Prostate gland (tissue), 2 donors: ENCODE measurements at places on chromosomes 1 and 21. TPM values are rescaled to one million over a fixed set of nuclear protein-coding genes. Genes with fewer than 3 reads are reported as not detected.

DNA sequence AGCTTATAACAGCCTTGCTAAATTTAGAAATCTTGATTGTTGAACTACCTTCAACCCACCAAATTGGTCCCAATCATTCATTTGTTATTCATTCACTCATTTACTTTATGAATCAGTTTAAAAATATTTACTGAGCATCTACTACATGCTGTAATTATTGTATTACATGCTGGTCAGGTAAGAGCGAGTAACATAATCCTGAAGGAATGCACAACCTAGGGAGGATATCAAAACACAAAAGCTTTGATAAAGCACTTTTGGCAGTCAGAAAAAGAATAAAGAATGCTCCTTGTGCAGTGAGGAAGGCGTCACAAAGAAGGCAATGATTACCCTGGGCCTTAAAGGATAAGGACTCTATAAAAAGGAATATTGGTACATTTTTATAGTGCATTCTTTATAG lies 518.9 kb upstream of the NR5A2 start:
- no peaks in the 10 kb centered on the region for H3K4me1 ChIP-seq
- H3K4me3 ChIP-seq, result no peak overlapping the region
- H3K27me3 ChIP-seq, result no peaks in the 10 kb centered on the region
- no peaks in the 10 kb centered on the region for H3K36me3 ChIP-seq
- H3K27ac ChIP-seq, result no peak overlapping the region
- DNase-seq, result no peak

Gene KIF21B
- 10.5 TPM for total RNA-seq

Gene SYNC
- total RNA-seq, result 18.2 TPM

Gene SAMD13
- 3.4 TPM for total RNA-seq

Gene FAM78B
- total RNA-seq, result 11.0 TPM

GRCh38 chr1:236659792-236660587 lies 26.3 kb upstream of the ACTN2 start:
- no peaks in the 10 kb centered on the region for H3K36me3 ChIP-seq
- H3K4me1 ChIP-seq, result no peaks in the 10 kb centered on the region
- DNase-seq, result no peak
- H3K27me3 ChIP-seq, result no peaks in the 10 kb centered on the region
- no peak overlapping the region for H3K27ac ChIP-seq
- H3K4me3 ChIP-seq, result no peak overlapping the region

Gene GPR89A
- total RNA-seq, result 30.1 TPM

Gene SPATA1
- 0.05 TPM for total RNA-seq

DNA sequence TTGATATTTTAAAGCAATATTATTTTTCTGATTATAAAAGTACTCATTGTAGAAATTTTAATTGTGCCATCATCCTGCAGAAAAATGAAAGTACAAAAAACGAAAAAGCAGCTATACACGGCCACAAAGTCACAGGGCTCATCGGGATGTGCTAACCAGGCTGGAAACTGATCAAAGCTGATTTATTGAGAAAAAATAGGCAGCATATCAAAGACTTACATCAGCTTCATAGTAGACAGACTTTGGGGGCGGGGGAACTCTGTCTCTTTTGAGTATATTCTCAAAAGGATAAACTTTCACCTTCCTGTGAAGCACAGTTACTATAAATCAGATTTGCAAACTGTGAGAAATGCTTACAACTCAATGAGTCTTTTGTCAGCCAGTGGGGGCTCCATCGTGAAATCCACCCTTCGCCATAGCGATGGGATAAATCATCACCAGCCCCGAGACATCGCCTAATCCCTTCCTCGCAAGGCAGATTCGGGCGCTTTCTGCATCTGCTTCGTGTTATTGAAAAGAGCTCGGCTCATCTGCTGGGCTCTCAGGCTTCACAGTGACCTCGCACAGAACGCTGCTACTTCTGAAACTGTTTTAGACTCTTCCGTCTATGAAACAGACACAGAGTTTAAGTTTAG lies 69.2 kb upstream of the ERG start:
- no peaks in the 10 kb centered on the region for H3K36me3 ChIP-seq
- H3K27me3 ChIP-seq, result no peaks in the 10 kb centered on the region
- no peaks in the 10 kb centered on the region for H3K4me1 ChIP-seq
- no peak overlapping the region for H3K4me3 ChIP-seq
- H3K27ac ChIP-seq, result no peak overlapping the region
- no peak for DNase-seq

- DNase-seq, result no peak
- H3K4me1 ChIP-seq, result no peaks in the 10 kb centered on the region
- no peaks in the 10 kb centered on the region for H3K27me3 ChIP-seq
Observed at GRCh38 chr21:34668803-34669148, at the start of gene CLIC6. Gene CLIC6 (plus strand): TSS chr21:34668994. CDS start chr21:34669389, 395 bp downstream.

DNA sequence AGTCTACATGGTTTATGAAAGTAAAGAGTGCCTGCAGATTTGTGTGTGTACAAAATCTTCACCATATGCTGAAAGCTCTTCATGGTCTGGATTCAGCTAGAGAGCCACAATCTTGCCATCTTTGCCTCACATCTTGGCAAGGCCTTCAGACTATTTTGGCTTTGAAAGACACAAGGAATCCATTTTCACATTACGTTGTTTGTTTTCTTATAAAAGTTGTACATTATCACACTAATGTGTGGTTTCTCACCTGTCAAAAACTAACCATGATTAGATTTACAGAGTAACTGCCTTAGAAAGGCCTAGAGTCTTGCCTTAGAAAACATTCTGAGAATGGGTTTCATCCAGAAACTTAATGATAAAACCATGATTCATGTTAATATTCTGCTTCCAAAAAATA lies 494.6 kb downstream of the NEGR1 start:
- H3K27ac ChIP-seq, result no peak overlapping the region
- no peak overlapping the region for H3K4me3 ChIP-seq
- no peaks in the 10 kb centered on the region for H3K36me3 ChIP-seq
- no peaks in the 10 kb centered on the region for H3K4me1 ChIP-seq
- DNase-seq, result no peak
- H3K27me3 ChIP-seq, result no peaks in the 10 kb centered on the region

GRCh38 chr21:42143111-42143510 lies 72.0 kb downstream of the UMODL1 start:
- no peak overlapping the region for H3K27ac ChIP-seq
- H3K4me3 ChIP-seq, result no peak overlapping the region
- no peak for DNase-seq
- no peaks in the 10 kb centered on the region for H3K27me3 ChIP-seq
- no peaks in the 10 kb centered on the region for H3K36me3 ChIP-seq

Gene IGSF21
- total RNA-seq, result 4.6 TPM

- H3K36me3 ChIP-seq, result no peaks in the 10 kb centered on the region
- no peak overlapping the region for H3K4me3 ChIP-seq
- H3K27ac ChIP-seq, result no peak overlapping the region
- DNase-seq, result no peak
Observed at GRCh38 chr1:77476475-77476874, 194.7 kb downstream of the AK5 start.

Gene FCN3
- 0.82 TPM for total RNA-seq

- no peak for DNase-seq
- no peak overlapping the region for H3K4me3 ChIP-seq
- no peak overlapping the region for H3K27ac ChIP-seq
- no peaks in the 10 kb centered on the region for H3K27me3 ChIP-seq
- no peaks in the 10 kb centered on the region for H3K36me3 ChIP-seq
- no peaks in the 10 kb centered on the region for H3K4me1 ChIP-seq
Observed at GRCh38 chr1:245604979-245605378, 450.2 kb downstream of the KIF26B start.

- no peaks in the 10 kb centered on the region for H3K27me3 ChIP-seq
- H3K4me1 ChIP-seq, result no peaks in the 10 kb centered on the region
- H3K36me3 ChIP-seq, result no peaks in the 10 kb centered on the region
- no peak overlapping the region for H3K4me3 ChIP-seq
- no peak overlapping the region for H3K27ac ChIP-seq
Observed at GRCh38 chr1:42974767-42975437, 16.2 kb upstream of the SLC2A1 start.

DNA sequence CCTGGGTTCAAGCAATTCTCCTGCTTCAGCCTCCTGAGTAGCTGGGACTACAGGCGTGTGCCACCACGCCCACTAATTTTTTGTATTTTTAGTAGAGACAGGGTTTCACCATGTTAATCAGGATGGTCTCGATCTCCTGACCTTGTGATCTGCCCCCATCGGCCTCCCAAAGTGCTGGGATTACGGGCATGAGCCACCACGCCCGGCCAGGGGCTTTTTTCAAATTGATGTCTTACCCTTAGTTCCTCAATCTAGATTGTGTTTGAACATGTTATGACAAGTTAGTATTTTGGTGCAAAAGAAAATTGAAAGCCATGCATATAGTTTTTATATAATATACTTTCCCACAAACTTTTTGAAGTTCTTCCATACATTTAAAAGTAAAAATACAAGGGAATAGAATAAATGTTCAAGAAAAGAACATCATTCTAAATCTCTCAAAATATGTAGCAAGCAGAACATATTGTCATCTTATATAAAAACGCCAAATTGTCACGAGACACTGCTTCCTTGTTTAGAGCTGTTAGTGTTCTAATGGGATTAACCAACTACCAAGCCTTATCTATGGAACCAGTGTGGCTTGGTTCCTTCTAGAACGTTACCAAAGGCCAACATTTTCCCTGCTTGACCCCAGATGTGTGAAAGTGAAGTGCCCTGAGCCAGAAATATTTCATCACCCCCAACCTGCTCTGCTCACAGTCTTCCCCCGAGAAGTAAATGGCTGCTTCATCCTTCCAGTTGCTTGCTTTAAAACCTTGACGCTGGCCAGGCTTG lies 9.5 kb upstream of the PLEKHM2 start:
- H3K4me1 ChIP-seq, result no peaks in the 10 kb centered on the region
- no peaks in the 10 kb centered on the region for H3K27me3 ChIP-seq
- no peak for DNase-seq
- no peaks in the 10 kb centered on the region for H3K36me3 ChIP-seq

GRCh38 chr1:167935216-167936067 lies 1.0 kb upstream of the DCAF6 start:
- no peaks in the 10 kb centered on the region for H3K27me3 ChIP-seq
- no peaks in the 10 kb centered on the region for H3K36me3 ChIP-seq
- H3K4me1 ChIP-seq, result peaks cover 1% of the 10 kb centered on the region
- DNase-seq, result peak; percentile 23

Gene LIN28A
- not detected for total RNA-seq

DNA sequence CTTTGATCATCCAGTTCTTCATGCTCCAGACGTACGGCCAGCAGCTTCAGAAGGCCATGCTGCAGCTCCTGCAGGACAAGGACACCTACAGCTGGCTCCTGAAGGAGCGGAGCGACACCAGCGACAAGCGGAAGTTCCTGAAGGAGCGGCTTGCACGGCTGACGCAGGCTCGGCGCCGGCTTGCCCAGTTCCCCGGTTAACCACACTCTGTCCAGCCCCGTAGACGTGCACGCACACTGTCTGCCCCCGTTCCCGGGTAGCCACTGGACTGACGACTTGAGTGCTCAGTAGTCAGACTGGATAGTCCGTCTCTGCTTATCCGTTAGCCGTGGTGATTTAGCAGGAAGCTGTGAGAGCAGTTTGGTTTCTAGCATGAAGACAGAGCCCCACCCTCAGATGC lies 32.5 kb downstream of the MX1 start:
- no peak overlapping the region for H3K27ac ChIP-seq
- no peaks in the 10 kb centered on the region for H3K27me3 ChIP-seq
- no peaks in the 10 kb centered on the region for H3K4me1 ChIP-seq

Gene KMO
- total RNA-seq, result 0.17 TPM

DNA sequence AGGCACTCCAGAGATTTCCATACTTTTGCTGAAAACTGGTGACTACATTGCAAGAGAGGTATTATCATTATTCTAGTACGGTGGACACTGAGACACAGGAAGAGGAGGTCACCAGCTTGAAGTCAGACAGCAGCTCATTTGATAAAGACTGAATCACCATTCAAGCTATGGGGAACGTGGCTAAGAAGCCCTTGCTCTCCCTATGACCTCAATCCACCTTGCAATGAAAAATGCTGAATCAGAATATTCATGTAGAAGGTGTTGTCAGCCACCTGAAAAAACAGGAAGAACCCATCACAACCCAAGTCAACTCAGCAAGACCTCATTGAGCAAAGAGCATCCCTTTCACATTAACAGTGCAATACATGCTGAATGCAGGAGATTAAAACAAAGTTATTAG lies 59.0 kb upstream of the FGGY start:
- no peak for DNase-seq
- no peak overlapping the region for H3K4me3 ChIP-seq
- H3K4me1 ChIP-seq, result no peaks in the 10 kb centered on the region
- no peaks in the 10 kb centered on the region for H3K36me3 ChIP-seq

GRCh38 chr1:56948403-56949023 lies 17.3 kb downstream of the C8B start:
- no peaks in the 10 kb centered on the region for H3K27me3 ChIP-seq
- no peak overlapping the region for H3K4me3 ChIP-seq
- H3K27ac ChIP-seq, result no peak overlapping the region
- H3K36me3 ChIP-seq, result no peaks in the 10 kb centered on the region
- no peaks in the 10 kb centered on the region for H3K4me1 ChIP-seq

Gene KCNK2
- total RNA-seq, result 0.09 TPM

GRCh38 chr1:154768456-154769125 lies 101.5 kb downstream of the KCNN3 start:
- H3K4me3 ChIP-seq, result no peak overlapping the region
- no peaks in the 10 kb centered on the region for H3K36me3 ChIP-seq
- H3K27ac ChIP-seq, result no peak overlapping the region
- no peaks in the 10 kb centered on the region for H3K4me1 ChIP-seq
- DNase-seq, result no peak

Gene GPR3
- 0.57 TPM for total RNA-seq

Gene KCNA3
- total RNA-seq, result 0.91 TPM

GRCh38 chr1:20395255-20395654 lies 90.8 kb downstream of the CAMK2N1 start:
- H3K4me3 ChIP-seq, result no peak overlapping the region
- H3K36me3 ChIP-seq, result no peaks in the 10 kb centered on the region
- no peak overlapping the region for H3K27ac ChIP-seq

Gene EFNA3
- 5.9 TPM for total RNA-seq

GRCh38 chr1:98322966-98323365 lies 338.6 kb upstream of the SNX7 start:
- H3K4me1 ChIP-seq, result no peaks in the 10 kb centered on the region
- no peak overlapping the region for H3K27ac ChIP-seq
- H3K36me3 ChIP-seq, result no peaks in the 10 kb centered on the region

Gene VWA5B1
- not detected for total RNA-seq

Gene GBP6
- not detected for total RNA-seq

GRCh38 chr1:11429226-11429625 lies 49.7 kb upstream of the DISP3 start:
- no peak overlapping the region for H3K4me3 ChIP-seq
- no peaks in the 10 kb centered on the region for H3K36me3 ChIP-seq
- H3K27ac ChIP-seq, result no peak overlapping the region
- no peaks in the 10 kb centered on the region for H3K4me1 ChIP-seq

- H3K27me3 ChIP-seq, result no peaks in the 10 kb centered on the region
- H3K36me3 ChIP-seq, result no peaks in the 10 kb centered on the region
- no peak overlapping the region for H3K27ac ChIP-seq
- DNase-seq, result no peak
- no peaks in the 10 kb centered on the region for H3K4me1 ChIP-seq
Observed at GRCh38 chr1:183097438-183098051, 74.3 kb downstream of the LAMC1 start.
